Bronchial epithelial cell (primary cell): ENCODE measurements at places on chromosomes 6 and 20. TPM values are rescaled to one million over a fixed set of nuclear protein-coding genes. Genes with fewer than 3 reads are reported as not detected.

DNA sequence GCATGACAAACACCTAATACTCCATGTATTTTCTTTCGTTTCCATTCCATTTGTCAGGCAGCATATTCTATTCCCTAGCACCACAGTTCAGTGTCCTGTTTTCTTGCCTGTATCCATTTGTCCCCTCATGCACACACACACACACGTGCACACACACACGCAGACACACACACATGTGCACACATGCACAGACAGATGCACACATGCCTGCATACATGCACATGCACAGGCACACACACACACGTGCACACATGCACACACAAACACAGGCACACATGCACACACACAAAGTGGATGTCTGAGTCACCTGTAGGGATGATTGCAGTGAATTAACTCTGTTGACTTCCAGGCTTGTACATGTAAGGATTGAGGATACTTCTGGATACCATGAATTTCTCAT, 226.7 kb upstream of the SYNDIG1 start:
- no peak for DNase-seq

DNA sequence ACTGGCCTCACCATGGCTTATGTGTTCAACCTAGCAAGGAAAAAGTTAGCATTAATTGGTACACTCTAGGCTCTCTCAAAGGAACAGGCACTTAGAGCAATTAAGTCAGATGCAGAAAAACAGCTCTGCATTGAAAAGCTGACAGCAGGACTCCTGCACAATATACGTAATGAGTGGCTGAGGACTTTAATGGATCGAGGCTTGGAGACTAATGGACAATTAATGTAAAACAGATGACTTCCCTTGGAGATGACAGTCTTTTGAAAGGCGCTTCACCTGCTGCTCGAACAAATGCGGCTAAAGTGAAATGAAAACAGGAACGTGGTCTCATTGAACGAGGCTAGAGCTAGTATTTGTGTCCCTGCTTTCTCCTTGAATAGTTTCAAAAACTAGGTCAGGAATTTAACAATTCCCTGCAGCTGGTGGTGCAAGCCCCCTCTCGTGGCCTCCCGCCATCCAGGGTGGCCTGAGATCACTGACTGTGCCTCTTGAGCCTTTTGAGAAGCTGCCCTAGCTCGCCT, 137.1 kb downstream of the ELOVL4 start:
- DNase-seq = no peak

- peak; percentile 57 for DNase-seq
Measured at GRCh38 chr6:22146931-22147701, 149.7 kb downstream of the PRL start.

DNA sequence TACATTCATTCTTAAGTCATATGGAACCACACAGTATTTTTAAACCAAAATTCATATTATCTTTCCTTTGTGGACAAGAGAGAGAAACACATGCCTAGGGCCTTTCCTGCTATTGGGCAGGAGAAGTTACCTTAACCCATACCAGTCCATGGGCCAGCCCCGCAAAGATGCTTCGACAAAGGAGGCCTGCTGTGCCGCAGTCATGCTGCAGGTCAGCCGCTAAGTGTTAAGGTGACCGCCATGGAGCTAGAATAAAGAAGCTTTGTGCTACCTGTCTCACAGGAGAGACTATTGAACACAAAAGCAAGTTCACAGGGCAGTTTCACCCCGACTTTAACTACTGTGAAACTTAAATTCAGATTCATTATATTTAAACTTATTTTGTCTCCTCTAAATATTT, 62.3 kb upstream of the TMEM181 start:
- no peak for DNase-seq

The SLC44A4 gene
- 1.8 and 10.5 TPM in 2 replicates for total RNA-seq

The PPP1R14C gene
- 72.1 and 80.0 TPM in 2 replicates for total RNA-seq

The MPIG6B gene
- under 0.01 TPM in 1 of 2 replicates, not detected in the other for total RNA-seq
